Stimulated activated CD4-positive, alpha-beta T cell treated with anti-CD3 and anti-CD28 coated beads, Interleukin-12 subunit alpha, Interleukin-12 subunit beta, amount 100 ng/mL, for 24 hours (primary cell): ENCODE measurements at places on chromosomes 2 and 18.

GRCh38 chr2:207768866-207769596 is 675 bp downstream of the FZD5 start:
- DNase-seq: no peak

DNA sequence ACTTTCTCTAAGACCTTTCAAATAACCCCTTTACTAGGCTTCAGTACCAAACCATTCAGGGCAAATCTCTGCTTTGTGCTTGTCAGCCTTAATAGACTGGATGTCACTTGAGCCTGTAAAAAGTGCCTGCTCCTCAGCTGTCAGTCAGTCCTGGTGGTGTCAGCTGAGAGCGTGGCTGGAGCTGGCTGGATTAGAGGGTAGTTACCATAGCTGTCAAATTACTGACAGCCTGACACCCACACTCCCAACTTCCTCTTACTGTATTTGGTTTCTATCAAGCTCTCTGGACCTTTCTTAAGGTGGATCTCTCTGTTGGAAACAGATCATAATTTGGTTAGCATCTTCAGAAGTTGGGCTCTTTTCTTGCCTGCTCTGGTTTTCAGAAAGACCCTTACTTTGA is 371.4 kb upstream of the ATP5MC3 start:
- DNase-seq: no peak

- DNase-seq: no peak
Measured at GRCh38 chr2:197308996-197309690, 1.4 kb downstream of the ANKRD44 start.

DNA sequence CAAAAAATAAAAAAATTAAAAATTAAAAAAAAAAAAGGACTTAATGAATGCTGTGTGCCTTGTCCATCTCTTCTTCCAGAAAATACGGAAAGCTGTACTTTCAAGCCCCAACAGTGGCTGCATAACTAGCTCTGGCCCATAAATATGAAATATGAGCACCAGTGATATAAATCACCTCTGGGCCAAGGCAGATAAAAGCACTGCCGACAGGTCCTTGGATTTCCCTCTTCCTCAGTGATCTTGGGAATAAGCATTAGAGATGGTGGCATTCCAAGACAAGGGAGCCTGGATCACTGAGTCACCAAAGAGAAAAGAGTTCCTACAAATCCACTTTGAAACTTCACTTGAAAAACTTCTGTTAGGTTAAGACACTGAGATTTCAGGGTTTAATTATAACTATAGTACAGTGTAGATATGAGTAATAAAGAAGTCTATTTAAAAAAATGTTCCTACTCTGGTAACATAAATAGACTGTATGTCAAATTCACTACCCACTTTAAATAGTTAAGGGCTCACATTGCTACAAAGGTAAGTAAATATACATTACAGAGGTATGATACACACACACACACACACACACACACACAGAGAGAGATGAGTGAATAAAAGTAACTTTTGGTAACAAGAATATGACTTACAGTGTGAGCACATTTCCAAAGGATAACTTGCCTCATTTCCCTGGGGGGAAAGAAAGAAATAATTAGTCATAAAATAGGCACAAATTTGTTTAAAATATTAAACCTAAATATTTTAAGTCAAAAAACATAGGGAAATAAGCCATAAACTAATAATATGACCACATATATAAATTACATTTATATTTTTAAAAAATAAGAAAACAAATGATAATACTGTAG is 35.6 kb downstream of the PPP3R1 start:
- no peak for DNase-seq

GRCh38 chr2:220144411-220144810 is 517.0 kb downstream of the SLC4A3 start:
- DNase-seq: no peak
